ENCODE measurements at places on chromosomes 11 and 22. TPM values are rescaled to one million over a fixed set of nuclear protein-coding genes. Genes with fewer than 3 reads are reported as not detected.

DNA sequence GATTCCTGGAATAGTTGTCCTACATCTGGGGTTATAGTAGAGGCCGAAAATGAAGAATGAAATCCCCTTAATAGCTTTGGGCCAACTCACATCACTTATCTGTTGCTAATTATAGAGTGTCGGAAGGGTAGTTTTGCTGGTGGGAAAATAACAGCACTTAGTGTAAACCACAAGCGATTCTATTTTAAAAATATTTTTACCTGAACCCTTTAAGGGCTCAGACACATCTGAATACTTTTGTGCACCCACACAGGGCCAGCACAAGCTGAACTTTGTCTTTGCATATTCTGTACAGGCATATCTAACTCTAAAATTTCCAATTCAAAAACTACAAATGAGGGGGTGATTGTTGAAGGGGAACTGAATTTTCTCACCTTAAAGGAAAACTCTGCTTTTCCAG is 27.6 kb downstream of the SLC6A5 start:
- H3K27me3 ChIP-seq = peaks cover 15% of the 10 kb centered on the region
- no peak for DNase-seq
- H3K27ac ChIP-seq = no peak overlapping the region

MS4A4A gene
- total RNA-seq = not detected

DNA sequence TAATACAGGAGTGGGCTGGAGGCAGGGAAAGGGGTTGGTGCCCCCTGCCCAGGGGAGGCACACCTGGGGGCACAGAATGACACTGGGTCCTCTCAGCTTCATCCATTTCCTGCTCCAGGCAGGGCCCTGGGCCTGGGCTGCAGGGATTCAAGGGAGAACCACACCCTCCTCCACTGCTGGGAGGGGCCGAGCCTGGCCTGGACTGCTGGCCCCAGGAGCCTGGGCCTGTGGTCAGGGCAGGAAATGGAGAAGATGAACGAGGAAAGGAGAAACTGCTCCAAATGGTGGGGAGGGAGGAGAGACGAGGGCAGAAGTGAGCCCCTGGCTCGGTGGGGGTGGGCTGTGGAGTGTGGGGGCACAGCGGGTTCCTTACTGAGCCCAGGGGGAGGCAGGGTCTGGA is 38.1 kb upstream of the KCNQ1OT1 start:
- no peak overlapping the region for H3K4me3 ChIP-seq
- DNase-seq = no peak
- H3K36me3 ChIP-seq = no peaks in the 10 kb centered on the region
- no peak overlapping the region for H3K27ac ChIP-seq

OTOG gene
- not detected for total RNA-seq

HEPHL1 gene
- total RNA-seq = not detected

- DNase-seq = peak; percentile 77
- no peaks in the 10 kb centered on the region for H3K36me3 ChIP-seq
- H3K4me3 ChIP-seq = peak overlapping the region; percentile 63
- peaks cover 47% of the 10 kb centered on the region for H3K4me1 ChIP-seq
- H3K27ac ChIP-seq = peak overlapping the region; percentile 82
- no peaks in the 10 kb centered on the region for H3K27me3 ChIP-seq
These were observed 13.9 kb downstream of the CRTAM start for GRCh38 chr11:122852074-122852795.

IGSF9B gene
- 26.5 TPM for total RNA-seq

DNA sequence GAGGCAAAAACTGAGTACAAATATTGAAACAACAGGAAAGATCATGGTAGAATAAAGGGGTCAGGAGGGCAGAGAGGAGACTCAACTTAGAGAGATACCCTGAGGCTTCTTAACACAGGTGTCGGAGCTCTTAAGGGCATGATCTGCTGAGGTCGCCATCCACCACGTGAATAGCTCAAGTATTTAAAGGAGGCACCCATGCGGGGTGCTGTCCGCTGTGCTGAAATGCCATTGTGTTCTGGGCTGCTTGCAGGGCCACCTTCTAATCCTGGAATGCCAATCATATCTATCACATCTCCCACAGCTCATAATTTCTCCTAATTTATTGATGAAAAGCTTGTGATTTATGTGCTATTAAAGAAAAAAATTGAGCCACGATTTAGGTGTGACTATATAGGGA is 90.2 kb downstream of the SEZ6L start:
- peak; percentile 61 for DNase-seq
- no peak overlapping the region for H3K4me3 ChIP-seq
- H3K36me3 ChIP-seq = no peaks in the 10 kb centered on the region
- peaks cover 21% of the 10 kb centered on the region for H3K27me3 ChIP-seq
- H3K4me1 ChIP-seq = no peaks in the 10 kb centered on the region
- no peak overlapping the region for H3K27ac ChIP-seq

GRCh38 chr22:31344578-31345330 is 1.4 kb downstream of the PATZ1 start:
- peak overlapping the region; percentile 90 for H3K4me3 ChIP-seq
- H3K4me1 ChIP-seq = peaks cover 50% of the 10 kb centered on the region
- H3K27me3 ChIP-seq = no peaks in the 10 kb centered on the region
- peak overlapping the region; percentile 94 for H3K27ac ChIP-seq
- H3K36me3 ChIP-seq = peaks cover 45% of the 10 kb centered on the region
- peak; percentile 53 for DNase-seq

GRCh38 chr11:131136486-131136885 is 220.2 kb upstream of the SNX19 start:
- no peaks in the 10 kb centered on the region for H3K4me1 ChIP-seq
- no peaks in the 10 kb centered on the region for H3K36me3 ChIP-seq
- DNase-seq = no peak
- peaks cover 11% of the 10 kb centered on the region for H3K27me3 ChIP-seq

DNA sequence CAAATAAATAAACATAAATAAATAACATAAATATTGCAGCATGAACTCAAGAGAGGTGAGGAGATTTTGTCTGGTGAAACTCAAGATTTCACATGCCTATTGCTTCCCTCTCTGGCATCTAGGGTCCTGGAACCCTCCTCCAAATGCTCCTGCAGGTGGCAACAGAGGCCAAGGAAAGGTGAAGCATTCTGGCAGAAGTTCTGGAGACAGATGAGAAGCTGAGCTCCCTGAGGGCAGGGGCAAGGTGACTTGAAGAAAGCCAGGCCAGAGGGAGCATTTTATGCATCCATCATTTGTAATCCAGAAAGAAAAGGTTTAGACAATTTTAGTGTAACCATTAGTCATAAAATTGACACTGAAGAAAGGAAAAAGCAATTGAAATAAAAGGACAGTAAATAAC is 64.9 kb downstream of the ENDOD1 start:
- H3K36me3 ChIP-seq = no peaks in the 10 kb centered on the region
- H3K4me1 ChIP-seq = peaks cover 42% of the 10 kb centered on the region
- peaks cover 1% of the 10 kb centered on the region for H3K27me3 ChIP-seq
- H3K4me3 ChIP-seq = no peak overlapping the region
- no peak overlapping the region for H3K27ac ChIP-seq

DNA sequence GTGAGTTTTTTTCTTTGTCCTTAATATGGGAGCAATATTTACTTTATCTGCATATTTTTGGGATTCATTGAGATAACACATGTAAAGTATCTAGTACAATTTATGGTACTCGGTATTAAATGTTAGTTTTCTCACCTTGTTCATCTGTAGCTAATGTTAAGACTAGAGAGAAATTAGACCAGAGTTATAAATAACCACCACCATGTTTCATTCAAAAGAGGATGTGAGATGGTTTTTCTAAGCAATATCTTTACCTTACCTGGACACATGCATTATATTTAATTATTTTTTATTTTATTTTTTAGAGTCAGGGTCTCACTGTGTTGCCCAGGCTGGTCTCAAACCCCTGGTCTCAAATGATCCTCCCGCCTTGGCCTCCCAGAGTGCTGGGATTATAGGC is 18.4 kb downstream of the ARHGAP42 start:
- H3K4me1 ChIP-seq = no peaks in the 10 kb centered on the region
- no peak for DNase-seq
- H3K4me3 ChIP-seq = no peak overlapping the region
- H3K36me3 ChIP-seq = no peaks in the 10 kb centered on the region
- H3K27me3 ChIP-seq = no peaks in the 10 kb centered on the region
- no peak overlapping the region for H3K27ac ChIP-seq

DNA sequence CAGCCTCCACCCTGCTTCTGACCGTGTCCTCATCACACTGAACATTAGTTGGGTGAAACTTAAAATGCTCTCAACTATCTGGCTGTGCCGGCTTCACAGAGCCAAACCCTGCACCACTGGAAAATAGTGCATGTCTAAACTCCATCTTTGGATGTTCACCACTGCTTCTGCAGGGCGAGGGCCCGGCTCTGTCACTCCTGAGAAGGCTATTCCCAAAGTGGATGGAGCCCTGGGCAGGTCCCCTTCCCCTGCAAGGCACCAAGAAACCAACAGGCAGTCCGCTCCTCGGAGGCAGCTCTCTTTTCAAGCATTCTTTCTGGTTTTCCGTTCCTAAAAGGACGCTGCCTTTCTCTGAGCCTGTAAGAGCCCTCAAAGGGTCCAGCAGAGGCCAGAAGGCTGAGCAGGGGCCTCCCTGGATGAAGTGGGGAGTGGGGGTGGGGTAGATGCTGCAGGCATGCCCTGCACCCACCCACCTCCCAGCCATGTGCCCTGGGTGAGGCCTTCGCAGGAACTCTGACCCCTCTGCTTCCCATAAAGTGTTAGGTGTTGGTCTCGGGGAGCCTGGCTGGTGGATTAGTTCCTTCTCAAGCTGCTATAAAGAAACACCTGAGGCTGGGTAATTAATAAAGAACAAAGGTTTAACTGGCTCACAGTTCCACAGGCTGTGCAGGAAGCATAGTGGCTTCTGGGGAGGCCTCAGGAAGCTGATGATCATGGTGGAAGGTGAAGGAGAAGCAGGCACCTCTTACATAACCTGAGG is 23.3 kb downstream of the LINC01488 start:
- H3K4me3 ChIP-seq = no peak overlapping the region
- H3K27ac ChIP-seq = no peak overlapping the region
- no peaks in the 10 kb centered on the region for H3K36me3 ChIP-seq
- no peak for DNase-seq
- no peaks in the 10 kb centered on the region for H3K27me3 ChIP-seq

MMP7 gene
- total RNA-seq = not detected

Measured in activated naive CD4-positive, alpha-beta T cell treated with anti-CD3 and anti-CD28 coated beads for 36 hours (primary cell).